ENCODE measurements at places on chromosomes 3 and 15. TPM values are rescaled to one million over a fixed set of nuclear protein-coding genes. Genes with fewer than 3 reads are reported as not detected.

SCN11A gene
- total RNA-seq: 0.08 TPM

- no peak for DNase-seq
These were observed 10.9 kb upstream of the RHO start for GRCh38 chr3:129517516-129517915.

- DNase-seq: no peak
These were observed 5.2 kb downstream of the LOXL1 start for GRCh38 chr15:73931441-73931840.

DNA sequence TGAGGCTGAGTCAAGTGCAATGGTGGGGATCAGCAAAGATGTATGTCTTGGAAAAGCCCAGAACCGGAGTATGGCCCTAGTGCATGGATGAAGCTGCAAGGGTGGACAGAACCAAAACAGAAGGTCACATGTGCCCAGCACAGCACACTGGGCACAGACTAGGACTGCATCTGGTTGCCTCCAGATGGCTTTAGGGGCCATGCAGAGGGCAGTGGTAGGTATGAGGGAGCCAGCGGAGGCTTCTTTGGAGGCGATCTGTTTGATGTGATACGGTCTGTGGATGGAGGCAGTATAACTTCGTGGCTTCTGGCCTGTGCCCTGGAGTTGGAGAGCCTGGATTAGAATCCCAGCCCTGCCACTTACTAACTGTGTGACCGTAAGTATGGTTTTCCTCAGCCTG is 29.4 kb downstream of the SV2B start:
- DNase-seq: no peak

DNA sequence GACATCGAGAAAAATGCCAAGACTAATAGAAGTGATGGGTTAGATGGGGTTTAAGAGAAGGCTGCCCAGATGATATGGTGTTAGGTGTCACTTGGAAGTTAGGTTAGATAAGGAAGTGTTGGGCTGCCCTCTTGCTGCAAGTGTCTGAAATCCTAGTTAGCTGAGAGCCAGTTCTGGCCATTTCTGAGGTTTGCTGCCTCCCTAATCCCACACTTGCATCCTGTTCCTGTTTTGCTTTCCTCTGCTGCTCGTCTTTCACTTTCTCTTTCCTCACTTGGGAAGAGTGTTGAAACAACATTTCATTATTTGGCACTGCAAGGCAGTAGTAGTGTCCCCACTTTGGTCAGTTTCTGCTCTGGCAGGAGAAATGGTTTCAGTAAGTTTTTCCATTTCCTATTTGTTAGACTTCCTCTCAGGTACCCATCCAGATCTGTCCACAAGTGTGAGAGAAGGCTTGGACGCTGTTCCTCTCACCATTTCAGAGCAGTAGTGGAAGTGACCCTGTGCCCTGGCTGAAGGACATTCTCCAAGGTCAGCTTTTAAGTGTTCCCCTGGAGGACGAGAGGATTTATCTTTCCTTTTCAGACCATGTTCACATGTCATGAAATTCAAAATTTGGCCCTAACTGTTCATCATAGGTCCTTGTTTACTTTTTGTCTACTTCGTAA is 93.3 kb downstream of the ADAMTSL3 start:
- DNase-seq: no peak

AGBL1 gene
- not detected for total RNA-seq

GRCh38 chr15:87609894-87610293 is 646.6 kb downstream of the NTRK3 start:
- DNase-seq: no peak

LYZL4 gene
- not detected for total RNA-seq

GRCh38 chr15:67747921-67748320 is 77.4 kb upstream of the SKOR1 start:
- DNase-seq: no peak

- no peak for DNase-seq
These were observed 89.4 kb downstream of the RPLP1 start for GRCh38 chr15:69542028-69542427.
